ENCODE measurements at places on chromosomes 5 and 9.

DNA sequence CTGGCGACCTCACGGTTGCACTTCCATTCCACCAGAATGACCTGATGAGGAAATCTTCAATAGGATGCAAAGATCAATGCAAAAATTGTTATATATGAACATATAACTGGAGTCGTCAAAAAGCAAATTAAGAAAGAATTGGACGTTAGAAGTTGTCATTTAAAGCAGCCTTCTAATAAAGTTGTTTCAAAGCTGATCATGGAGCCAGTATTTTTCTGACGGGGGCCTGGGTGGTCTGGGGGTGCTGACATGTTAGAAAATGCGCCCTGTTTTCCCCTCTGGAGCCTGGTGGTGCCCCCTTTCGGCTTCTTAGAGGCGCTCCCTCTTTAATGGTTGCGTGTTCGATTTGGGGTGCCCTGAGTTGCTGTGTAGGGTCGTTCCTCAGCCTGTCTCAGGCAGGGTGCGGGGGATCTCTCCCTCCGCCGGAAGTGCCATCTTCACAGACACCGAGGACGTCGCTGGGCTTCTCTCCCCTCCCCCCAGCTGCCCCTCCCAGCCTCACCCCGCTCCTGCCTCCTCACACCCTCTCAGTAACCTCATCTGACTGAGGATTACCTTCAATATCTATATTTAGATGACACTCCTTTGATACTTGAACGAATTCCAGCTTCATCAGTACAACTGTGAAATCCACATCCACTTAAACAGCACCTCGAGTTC, 18.3 kb downstream of the PTGES2 start:
- no peak for DNase-seq

- no peak for DNase-seq
These were observed 27.1 kb downstream of the ABCA1 start for GRCh38 chr9:104900871-104901270.

DNA sequence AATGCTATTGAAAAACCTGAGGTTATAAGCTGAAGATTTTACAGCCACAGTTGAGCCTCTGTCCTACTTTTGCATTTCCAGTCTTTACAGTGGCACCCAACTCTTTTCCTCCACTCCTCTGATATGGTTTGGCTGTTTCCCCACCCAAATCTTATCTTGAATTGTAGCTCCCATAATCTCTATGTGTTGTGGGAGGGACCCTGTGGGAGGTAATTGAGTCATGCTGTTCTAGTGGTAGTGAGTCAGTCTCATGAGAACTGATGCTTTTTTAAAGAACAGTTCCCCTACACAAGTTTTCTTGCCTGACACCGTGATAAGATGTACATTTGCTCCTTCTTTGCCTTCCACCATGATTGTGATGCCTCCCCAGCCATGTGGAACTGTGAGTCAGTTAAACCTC, 646.1 kb upstream of the SEMA6A start:
- no peak for DNase-seq

- peak; percentile 16 for DNase-seq
These were observed 11.1 kb downstream of the CCDC187 start for GRCh38 chr9:136292591-136293448.

DNA sequence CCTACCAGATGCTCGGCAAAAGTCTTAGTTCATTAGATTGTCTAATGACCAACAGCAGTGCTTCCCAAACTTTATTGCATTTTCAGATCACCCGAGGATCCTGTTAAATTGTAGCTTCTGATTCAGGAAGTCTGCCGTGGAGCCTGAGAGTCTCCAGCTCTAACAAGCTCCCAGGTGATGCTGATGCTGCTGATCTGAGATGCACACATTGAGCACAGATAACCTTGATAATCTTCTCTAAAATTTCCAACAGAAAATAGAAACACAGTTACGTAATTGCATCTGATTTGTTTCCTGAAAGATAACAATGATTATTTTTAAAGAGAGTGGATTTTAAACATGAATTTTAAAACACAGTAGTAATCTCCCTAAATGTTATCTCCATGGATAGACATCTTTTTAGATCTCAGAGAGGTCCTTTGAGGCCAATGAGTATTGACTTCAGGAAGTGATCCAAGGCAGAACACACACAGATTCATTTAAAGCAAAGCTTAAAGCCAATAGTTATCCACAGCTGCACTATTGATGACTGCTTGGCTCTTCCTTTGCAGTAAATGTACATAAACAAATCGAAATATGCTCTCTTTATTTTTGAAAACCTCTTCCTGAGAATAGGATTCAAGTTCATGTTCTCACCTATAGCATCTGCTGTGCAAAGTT, 122.8 kb upstream of the TNPO1 start:
- peak; percentile 46 for DNase-seq

Data from NCI-H1092 treated with DMSO at 0.1 percent for 48 hours (cell line).